ENCODE measurements at places on chromosomes 1 and 21.

DNA sequence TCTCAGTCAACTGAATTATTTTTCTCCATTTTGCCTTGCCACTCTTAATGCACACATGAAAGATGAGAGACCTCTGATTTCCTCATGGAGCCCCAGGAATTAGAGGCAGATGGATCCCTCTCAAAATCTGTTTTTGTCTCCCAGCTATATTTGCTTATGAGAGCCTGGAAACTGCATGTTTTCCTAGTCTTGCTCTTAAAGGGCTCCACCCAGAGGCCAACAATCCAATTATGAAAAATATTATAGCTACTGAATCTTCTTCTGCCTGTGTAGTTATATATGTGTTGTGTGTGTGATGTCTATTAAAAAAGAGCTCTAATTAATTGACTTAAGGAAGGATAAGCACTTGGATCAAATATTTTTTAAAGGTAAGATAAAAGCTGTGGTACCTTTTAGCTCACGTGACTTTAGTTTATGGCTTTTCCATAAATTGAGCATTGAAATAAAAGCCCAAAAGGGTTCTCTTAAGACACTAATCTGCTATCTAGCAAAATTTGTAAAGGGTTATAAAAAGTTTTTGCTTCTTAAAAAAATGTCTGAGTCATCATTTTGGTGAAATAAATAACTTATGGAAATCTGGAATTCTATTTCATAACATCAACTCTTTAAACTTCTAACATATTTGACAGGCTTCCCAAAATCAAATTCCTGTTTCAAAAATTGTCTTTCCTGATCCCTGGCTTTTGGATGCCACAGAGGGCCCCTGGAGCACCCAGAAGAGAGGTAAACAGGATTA lies 31.2 kb upstream of the TSPEAR start:
- DNase-seq: no peak

DNA sequence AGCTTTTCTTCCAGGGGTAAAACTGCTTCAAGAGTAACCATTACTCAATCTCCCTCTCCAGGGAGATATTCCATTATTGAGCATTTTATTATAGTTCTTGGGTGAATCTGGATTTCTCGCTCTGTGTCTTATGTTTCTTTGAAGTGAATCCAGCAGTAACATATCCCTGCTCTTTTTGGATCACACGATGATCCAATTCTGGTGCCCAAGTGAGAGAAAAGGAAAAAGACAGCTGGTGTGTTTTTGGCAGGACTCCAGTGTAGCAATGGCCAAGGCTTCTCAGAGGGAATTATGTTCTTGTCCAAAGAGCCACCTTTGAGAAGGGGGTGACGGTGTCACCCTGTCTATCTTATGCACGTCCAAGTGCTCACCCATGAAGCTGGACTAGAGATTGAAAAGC lies 140.3 kb upstream of the ERRFI1 start:
- no peak for DNase-seq

DNA sequence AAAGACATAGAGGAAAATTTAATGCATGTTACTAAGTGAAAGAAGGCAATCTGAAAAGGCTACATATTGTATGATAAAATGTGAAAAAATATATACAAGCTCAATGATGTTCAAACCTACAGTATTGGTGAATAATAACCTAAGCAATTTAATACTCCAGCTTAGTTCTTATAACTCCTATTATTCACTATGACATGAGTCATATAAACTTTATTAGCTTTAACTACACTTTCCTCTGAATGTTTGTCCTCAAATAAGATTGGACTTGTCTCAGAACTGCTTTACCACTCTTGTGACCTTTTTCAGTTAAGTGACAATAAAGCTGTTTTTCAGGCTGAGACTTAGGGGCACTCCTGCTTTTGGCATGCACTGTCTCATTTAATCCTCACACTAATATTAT lies 50.9 kb downstream of the CNST start:
- no peak for DNase-seq

- no peak for DNase-seq
Observed at GRCh38 chr1:55823541-55824250, 608.5 kb upstream of the USP24 start.

DNA sequence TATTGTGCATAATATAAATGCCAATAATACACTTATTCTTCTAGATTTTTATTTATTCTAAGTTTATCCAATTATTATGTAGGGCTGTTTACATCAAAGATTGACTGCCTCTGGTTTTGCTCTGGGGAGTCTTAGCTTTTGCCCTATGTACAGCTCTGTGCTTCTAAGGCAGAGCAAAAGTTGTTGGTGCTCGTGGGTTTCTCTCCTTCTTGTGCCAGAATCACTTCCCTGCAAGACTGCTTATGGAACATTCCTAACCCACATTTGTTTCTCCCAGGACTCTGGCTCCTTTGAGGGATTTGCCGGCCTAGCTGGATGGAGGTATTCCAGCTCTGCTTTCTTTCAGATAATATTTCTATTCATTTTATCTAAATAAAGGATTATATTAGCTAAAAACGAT lies 849.1 kb downstream of the USP25 start:
- DNase-seq: no peak

DNA sequence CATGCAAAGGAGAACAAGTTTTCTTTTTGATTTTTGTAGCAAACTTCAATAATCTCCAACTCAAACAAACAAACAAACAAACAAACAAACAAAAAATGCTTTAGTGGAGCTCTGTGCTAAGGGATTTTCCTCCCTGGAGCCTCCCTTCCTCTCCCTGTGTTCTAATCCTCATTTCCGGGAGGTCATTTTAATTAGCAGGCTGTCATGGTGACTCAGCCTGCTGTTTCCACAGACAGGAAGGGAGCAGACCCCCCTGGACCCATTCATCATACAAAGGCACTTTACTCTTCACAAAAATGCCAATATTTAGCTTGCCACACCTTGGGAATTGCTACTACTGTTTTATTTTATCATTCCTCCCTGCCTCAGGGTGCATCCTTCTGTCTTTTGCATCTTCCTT lies 61.0 kb upstream of the SPATA6 start:
- DNase-seq: no peak

DNA sequence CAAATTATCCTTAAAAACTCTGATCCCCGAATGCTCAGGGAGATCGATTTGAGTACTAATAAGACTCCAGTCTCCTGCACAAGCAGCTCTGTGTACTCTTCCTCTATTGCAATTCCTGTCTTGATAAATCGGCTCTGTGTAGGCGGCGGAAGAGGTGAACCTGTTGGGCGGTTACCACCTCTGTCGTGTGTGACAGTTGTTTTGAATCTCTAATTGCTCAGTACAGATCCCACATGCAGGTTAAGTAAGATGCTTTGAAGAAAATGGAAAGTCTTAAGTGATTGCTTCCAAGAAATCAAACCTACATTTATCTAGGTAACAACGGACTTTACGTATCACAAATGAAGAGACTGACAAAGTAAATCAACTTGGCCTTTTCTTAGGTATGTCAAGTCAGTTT lies 35.5 kb downstream of the COA6 start:
- no peak for DNase-seq

- no peak for DNase-seq
Observed at GRCh38 chr1:19138331-19138730, 71.7 kb downstream of the UBR4 start.

DNA sequence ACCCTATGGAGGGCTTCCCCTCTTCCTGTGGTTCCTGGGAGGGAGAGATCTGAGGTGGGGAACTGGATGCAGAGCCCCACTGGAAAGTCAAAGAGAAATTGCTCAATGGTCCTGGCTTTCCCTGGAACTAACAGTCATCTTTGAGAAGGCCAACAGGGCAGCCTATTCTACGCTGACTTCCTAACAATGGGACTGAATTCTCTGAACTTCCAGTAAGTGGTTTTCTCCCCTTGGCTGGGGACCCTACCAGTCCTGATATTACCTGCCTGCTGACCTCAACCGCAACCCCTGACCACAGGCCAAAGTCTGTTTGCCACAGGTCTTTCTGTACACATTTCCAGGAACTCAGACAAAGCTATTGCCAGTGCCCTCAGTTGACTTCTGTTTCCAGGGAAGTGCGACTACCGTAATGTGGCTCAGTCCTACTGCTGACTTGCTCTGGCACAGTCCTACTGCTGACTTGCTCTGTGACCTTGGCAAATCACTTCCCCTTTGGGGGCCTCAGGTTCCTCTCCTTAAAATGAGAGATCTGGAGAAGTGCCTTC lies 55.3 kb downstream of the C8B start:
- DNase-seq: peak; percentile 25

GRCh38 chr1:8571200-8571984 lies 246.0 kb downstream of the RERE start:
- no peak for DNase-seq

- DNase-seq: no peak
Observed at GRCh38 chr21:15449556-15449955, 280.2 kb upstream of the USP25 start.

DNA sequence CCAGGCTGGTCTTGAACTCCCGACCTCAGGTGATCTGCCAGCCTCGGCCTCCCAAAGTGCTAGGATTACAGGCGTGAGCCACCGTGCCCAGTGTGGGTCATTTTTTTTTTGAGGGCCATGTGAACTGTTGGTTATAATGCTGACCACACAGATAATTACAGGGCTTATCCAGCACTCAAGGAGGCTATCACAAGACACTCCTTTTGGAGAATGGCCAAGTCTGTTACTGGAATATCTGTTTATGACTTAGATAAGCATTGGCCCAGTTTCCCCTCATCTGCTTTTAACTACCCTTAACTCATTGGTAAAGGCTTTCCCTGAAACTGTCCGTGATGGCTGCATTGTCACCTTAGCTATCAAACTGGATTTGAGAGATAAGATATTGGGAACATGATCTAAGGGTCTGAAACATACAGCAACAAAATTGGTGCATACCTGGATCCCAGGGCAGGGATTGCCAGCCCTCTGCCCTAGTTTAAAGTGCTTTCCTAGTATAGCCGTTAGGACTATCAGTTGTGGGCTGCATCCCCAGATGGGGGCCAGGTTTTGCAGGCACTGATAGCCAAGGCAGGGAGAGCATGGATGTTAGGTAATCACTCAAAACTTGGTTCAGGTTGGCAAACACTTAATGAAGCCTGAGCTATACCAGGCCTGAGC lies 15.6 kb downstream of the SZT2 start:
- DNase-seq: no peak

- DNase-seq: peak; percentile 83
Observed at GRCh38 chr1:54275349-54275748, 75.4 kb downstream of the MRPL37 start.

GRCh38 chr1:61825393-61825792 lies 83.1 kb downstream of the PATJ start:
- no peak for DNase-seq

GRCh38 chr1:119653839-119654170 lies 5.7 kb upstream of the ZNF697 start:
- DNase-seq: no peak

GRCh38 chr1:207321790-207322645 lies 540 bp downstream of the CD55 start:
- no peak for DNase-seq

GRCh38 chr21:31489726-31490125 lies 145.7 kb upstream of the TIAM1 start:
- no peak for DNase-seq

- DNase-seq: no peak
Observed at GRCh38 chr1:54047384-54048305, 5.4 kb downstream of the TMEM59 start.

DNA sequence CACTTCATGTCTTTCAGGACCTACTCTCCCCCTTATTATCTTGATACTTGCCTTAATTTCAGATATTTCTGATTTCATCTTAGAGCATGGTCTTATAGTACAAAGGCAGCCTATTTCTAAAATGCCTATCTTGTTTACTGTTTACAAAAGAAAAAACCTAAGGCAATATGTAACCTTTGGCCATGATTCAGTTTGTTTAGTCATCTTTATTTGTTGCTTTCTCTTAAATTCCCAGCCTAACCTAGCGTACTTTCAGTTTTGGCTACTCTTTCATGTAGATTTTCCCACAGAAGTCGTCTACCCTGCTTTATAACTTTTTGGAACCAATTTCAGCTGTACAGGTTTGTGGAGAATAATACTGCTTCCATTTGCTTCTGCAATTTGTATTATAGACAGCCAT lies 81.8 kb downstream of the KIF1B start:
- DNase-seq: no peak

DNA sequence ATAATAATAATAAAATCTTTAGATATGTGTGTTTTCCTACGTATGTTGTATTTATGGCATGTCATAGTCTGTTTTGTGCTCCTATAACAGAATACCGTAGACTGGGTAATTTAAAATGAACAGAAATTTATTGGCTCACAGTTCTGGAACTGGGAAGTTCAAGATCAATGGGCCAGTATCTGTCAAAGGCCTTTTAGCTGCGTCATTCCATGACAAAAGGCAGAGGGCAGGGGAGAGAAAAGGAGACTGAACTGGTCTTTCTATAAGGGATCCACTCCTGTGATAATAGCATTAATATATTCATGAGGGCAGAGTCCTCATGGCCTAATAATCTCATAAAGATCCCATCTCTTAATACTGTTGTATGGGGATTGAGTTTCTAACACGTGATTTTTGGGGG lies 7.1 kb upstream of the SFT2D2 start:
- no peak for DNase-seq

- DNase-seq: no peak
Observed at GRCh38 chr1:207804721-207805468, 53.0 kb downstream of the CD46 start.

DNA sequence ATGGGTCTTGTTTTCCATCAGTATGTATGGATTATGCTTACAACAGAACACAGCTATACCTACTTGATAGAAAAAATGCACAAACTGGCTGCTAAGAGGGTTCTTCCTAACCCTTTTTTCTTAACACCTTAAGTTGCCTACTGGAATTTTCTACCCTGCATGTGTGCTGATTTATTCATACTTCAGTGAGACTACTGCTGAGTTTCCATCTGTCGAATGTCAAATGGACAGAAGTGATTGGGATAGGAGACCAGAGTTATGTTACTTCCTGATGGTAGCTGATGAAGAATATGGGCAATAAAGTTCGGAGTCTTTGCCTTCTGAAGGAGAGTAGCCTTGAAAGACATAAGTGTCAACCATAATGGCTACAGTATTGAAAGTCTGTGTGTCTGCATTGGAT lies 6.5 kb upstream of the DNM3 start:
- no peak for DNase-seq

GRCh38 chr1:47324682-47325081 lies 8.9 kb upstream of the CMPK1 start:
- no peak for DNase-seq

GRCh38 chr1:180154325-180155181 lies at the start of gene QSOX1:
QSOX1 (plus strand) TSS chr1:180154869; CDS start chr1:180154908, 39 bp downstream.
- peak; percentile 92 for DNase-seq

- no peak for DNase-seq
Observed at GRCh38 chr1:205017766-205018165, 25.2 kb upstream of the CNTN2 start.

- DNase-seq: no peak
Observed at GRCh38 chr1:155327981-155328380, 7.3 kb downstream of the RUSC1 start.

DNA sequence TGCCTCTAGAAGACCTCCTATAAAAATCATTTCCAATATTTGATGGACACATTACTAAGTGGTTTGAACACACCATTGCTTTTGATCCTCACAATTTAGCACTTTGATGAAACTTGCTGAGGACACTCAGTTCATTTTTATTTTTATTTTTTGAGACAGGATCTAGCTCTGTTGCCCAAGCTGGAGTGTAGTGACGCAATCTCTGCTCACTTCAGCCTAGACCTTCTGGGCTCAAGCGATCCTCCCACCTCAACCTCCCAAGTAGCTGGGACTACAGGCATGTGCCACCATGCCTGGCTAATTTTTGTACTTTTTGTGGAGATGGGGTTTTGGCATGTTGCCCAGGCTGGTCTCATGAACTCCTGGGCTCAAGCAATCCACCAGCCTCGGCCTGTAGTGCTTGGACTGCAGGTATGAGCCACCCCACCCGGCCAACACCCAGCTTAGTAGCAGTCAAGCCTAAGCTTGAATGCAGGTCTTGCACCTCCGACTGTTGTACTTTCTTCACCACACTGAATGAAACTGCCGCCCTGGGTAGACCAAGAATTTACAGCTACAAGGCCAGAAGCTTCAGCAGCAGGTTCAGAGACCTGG lies 24.8 kb upstream of the ATP2B4 start:
- no peak for DNase-seq
